ENCODE measurements at places on chromosomes 2 and 18.

- no peak for DNase-seq
Observed at GRCh38 chr2:1754046-1754445, 9.7 kb upstream of the PXDN start.

DNA sequence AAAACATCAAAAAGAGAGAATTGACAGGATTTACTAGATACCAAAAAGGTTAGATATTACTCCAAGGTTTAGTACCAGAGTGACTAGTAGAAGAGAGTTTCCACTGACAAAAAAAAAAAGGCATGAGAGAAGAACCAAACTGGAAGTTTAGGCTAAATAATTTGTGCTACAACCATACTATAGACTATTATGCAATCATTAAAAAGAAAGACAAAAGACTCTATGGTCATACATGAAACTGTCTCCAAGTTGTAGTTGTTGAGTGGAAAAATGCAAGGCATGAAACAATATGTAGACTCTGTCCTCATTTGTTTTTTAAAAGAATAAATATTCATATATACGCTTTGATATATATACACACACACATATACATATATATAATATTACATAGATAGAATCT is 1.7 kb upstream of the EXOC6B start:
- DNase-seq = no peak

GRCh38 chr2:175418224-175418835 is 236.8 kb upstream of the ATP5MC3 start:
- no peak for DNase-seq

GRCh38 chr2:195652911-195653310 is 4.1 kb upstream of the SLC39A10 start:
- no peak for DNase-seq

DNA sequence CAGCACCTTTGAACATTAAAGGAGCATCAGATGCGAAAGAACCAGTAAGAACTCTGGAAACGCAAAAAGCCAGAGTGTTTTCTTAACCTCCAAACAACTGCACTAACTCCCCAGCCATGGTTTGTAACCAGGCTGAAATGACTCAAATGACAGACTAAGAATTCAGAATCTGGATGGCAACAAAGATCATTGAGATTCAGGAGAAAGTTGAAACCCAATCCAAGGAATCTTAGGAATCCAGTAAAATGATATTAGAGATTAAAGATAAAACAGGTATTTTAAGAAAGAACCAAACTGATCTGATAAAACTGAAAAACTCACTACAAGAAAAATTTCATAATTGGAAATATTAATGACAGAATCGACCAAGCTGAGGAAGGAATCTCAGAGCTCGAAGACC is 116.7 kb downstream of the PTRHD1 start:
- no peak for DNase-seq

DNA sequence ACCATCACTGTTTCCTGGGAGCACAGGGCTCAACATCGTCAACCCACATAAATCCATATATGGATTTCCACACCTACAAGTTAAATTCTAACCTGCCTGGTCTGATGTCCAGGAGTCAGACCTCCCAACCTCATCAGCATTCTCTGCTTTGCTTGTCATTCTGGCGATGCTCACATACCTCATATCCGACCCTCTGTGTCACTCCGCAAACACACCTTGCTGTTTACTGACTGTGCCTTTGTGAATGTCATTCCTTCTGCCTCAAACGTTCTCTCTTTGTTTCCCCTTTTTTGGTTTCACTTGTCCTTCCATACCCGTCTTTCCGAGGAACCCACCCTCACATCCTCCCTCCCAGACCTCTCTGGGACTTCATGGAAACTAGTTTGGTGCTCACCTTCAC is 187.1 kb downstream of the ACTR3 start:
- DNase-seq = no peak

DNA sequence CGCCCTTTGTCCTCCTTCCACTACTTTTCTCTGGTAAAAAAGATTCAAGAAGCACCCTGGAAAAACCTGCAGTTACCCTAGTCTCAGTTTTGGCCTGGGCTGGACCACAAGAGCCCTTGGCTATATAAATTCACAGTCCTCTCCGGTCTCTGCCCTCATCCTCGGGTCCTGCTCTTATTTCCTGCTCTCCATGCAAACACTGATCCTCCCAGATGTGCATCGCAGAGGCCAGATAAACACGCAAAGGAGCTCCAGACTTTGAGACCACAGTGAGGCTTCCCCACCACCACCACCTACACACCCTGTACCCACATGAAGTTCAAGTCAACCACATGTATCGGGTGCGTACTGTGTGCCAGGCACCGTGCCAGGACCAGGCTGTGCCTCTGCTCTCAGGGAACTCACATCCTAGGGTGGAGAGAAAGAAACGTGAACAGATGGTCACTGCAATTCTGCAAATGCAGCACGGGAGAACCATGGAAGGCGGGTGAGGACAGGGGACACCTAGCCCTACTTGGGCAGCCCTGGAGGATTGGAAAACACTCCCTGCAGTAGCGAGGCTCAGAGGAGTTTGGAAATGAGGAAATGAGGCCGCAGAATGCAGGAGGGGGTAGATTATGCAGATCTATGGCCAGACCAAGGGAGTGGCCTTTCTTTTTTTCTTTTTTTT is 7.4 kb downstream of the CTDSP1 start:
- DNase-seq = peak; percentile 48

DNA sequence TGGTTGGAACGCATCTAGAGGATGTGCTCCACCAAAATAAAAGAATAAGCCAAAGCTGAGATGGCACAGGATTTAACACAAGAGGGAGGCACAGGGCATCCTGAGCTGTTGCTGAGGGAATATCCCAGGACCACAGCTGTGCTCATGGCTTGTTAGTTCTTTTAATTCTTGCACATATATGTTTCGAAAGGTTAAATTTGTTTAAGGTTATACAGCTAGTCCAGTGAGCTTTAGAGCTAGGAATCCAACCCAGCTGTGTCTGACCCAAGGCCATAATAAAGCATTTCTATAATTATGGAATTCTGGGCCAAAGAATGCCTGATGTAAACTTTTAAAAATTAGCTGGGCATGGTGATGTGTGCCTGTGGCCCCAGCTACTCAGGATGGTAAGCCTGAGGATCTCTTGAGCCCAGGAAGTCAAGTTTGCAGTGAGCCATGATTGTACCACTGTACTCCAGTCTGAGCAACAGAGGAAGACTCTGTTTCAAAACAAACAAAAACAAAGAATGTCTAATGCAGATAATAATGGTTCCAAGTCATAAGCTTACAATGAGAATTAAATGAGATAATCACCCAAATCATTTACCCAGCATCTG is 66.4 kb upstream of the CCBE1 start:
- no peak for DNase-seq

GRCh38 chr2:101310834-101311695 is 2.6 kb upstream of the RNF149 start:
- no peak for DNase-seq

DNA sequence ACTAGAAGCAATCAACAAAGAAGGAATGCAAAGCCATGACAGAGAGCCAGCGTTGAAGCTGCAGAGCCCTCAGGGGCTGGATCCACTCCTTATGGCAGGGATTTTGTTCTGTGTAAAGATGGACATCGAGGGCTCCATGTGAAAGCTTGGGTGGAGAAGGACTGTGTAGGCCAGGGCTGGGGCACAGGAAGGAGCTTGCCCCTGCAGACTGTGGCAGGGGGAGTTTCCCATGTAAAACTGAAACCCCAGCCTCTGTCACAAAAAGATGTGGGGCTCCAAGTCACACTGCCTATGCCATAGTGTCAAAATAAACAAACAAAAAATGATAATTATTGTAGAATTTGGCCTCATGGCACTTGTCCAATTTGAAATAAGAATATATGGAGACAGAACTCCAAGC is 408.7 kb upstream of the HS6ST1 start:
- DNase-seq = no peak

GRCh38 chr2:134143568-134143967 is 110.3 kb upstream of the MGAT5 start:
- DNase-seq = no peak

GRCh38 chr2:12856934-12857601 is 140.3 kb downstream of the TRIB2 start:
- peak; percentile 4 for DNase-seq

- no peak for DNase-seq
Observed at GRCh38 chr2:209476367-209477208, 52.7 kb downstream of the MAP2 start.

- peak; percentile 30 for DNase-seq
Observed at GRCh38 chr2:158953926-158954763, 14.3 kb upstream of the TANC1 start.

GRCh38 chr2:144201126-144201525 is 318.8 kb downstream of the ZEB2 start:
- no peak for DNase-seq

GRCh38 chr2:27074738-27075565 is 3.5 kb upstream of the EMILIN1 start:
- DNase-seq = no peak

DNA sequence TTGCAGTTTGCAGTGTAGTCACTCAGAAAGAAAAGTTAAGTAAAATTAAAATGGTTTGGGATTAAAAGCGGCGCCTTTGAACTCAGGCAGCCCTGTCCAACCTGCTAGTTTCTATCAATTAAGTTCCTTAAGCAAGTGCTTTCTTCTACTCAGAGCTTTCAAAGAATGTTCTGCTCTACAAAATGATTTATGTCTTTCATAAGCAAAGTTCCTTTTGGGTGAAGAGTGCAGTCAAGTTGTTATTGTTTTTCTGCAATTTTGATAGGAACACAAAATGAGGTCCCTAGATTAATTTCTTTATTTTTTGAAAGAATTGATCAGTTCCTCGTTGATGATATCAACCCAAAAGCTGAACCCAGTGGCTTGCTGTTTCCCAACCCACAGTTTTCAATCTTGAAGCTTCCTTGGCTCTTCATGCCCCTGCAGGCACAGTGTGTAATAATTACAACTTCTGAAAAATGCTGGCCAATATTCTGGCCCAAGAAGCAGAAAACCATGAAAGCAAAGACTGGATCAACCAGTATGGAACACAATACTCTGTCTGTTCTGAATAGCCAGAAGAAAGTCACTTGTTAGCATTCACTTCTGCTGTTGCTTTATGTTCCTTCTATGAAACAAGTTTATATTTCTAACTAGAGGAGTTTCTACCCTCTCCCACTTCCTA is 89.1 kb downstream of the TGIF1 start:
- no peak for DNase-seq

- no peak for DNase-seq
Observed at GRCh38 chr2:121135168-121135853, 149.7 kb downstream of the TFCP2L1 start.

DNA sequence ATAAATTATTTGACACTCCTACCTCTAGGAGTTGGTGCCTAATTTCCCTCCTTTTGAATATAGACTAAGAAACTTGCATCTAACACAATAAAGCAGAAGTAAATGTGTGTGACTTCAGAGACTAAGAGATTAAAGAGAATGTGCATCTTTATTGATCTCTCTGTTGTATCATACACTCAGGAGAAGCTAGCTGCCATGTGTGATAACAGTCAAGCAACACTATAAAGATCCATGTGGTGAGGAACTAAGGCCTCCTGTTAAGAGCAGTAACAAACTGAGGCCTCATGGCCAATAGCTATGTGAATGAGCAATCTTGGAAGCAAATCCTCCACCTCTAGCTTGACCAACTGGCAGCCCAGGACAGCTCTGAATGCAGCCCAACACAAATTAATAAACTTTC is 3.4 kb downstream of the FANCL start:
- no peak for DNase-seq

DNA sequence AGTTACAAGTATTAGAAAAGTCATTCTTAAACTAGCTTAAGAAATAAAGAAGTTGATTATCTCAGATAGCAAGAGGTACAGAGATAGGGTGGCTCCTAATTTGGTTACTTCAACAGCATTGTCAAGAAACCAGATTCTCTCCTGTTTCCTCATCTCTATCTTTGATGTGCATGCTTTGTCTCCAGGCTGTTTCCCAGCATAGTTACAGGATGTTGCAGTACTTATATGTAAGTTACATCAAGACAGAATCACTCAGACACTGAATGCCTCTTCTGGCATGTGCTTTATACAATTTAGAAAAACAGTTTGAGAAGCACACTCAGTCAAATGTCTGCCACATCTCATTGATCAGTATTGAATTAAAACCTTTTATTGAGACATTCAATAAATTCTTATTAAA is 189.5 kb upstream of the UBE2E3 start:
- no peak for DNase-seq

- no peak for DNase-seq
Observed at GRCh38 chr2:211113334-211114175, 557.2 kb downstream of the CPS1 start.

DNA sequence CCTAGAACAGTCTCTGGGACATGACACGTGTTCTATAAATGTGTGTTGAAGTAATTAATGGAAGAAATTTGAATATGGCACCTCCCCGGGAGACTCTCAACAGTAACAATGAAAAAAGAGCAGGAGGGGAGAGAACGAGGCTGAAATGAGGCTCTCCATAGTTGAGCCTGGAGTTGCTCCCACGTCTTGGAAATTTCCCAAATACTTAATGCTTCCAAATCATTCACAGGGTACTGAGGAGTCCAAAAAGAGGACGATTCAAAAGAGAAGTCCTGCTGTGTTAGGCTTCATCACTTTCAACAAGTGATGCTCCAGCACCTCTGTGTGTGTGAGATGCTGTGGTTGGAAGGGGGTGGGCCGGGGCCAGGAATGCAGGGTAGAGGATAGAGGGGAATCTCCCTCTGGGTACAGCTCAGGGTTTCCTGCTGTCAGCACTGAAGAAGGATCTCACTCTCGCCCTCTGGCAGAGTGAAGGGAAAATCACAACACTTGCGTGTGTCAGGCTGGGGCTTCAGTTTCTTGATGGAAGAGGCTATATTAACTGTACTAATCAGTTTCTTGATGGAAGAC is 18.1 kb upstream of the ZNF407 start:
- no peak for DNase-seq

DNA sequence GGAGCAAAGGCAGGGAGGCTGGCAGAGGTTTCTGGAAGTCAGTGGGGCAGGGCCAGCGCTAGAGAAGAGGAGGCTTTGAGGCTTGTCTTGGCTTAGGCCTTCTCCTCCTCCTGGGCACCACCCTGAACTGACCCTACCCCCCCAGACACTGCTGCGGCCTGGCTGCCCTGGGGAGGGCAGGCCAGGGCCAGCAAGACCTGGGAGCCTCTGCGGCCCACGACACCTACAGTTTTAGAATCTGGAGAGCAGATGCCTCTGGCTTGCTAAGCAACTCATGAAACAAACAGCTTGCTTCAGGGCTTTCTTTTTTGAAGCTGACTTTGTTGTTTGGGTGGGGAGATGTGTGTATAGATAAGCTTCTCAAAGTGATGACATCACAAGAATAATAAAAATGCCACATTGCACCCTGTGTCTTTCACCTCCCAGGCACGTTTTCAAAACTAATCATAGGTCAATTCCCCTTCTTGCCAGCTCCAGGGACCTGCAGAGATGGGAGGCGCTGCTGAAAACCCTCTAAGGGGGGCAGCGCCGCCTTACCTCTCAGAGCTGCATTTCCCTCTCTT is 46.2 kb upstream of the SMAD7 start:
- DNase-seq = no peak

GRCh38 chr2:176066645-176067588 is 16.8 kb downstream of the EVX2 start:
- no peak for DNase-seq

Data from stimulated activated CD4-positive, alpha-beta T cell treated with anti-CD3 and anti-CD28 coated beads, Interleukin-4, amount 100 ng/mL, for 4 hours (primary cell).